H7 (cell line): ENCODE measurements at places on chromosomes 13 and 19. TPM values are rescaled to one million over a fixed set of nuclear protein-coding genes. Genes with fewer than 3 reads are reported as not detected.

The PGLYRP1 gene
- total RNA-seq = not detected in 2 replicates

The PLEKHA4 gene
- total RNA-seq = 20.6 and 25.6 TPM in 2 replicates

The PODNL1 gene
- 0.07 and 0.10 TPM in 2 replicates for total RNA-seq

The KLK1 gene
- not detected in 2 replicates for total RNA-seq

The UBE2L5 gene
- total RNA-seq = not detected in 2 replicates

The PEAK3 gene
- not detected in 2 replicates for total RNA-seq

The ZNF135 gene
- 0.07 TPM in 1 of 2 replicates, not detected in the other for total RNA-seq

The SKA3 gene
- 30.5 and 31.8 TPM in 2 replicates for total RNA-seq

The CEACAM7 gene
- not detected in 2 replicates for total RNA-seq

The UNC13A gene
- 6.6 and 8.8 TPM in 2 replicates for total RNA-seq

The IGSF23 gene
- not detected in 2 replicates for total RNA-seq

The URAD gene
- not detected in 2 replicates for total RNA-seq

The PSG11 gene
- total RNA-seq = not detected in 2 replicates

The TSHZ3 gene
- total RNA-seq = 2.0 and 2.7 TPM in 2 replicates

The NCAN gene
- 0.81 and 1.7 TPM in 2 replicates for total RNA-seq

The SSC5D gene
- total RNA-seq = 0.48 and 0.87 TPM in 2 replicates

The METTL21C gene
- total RNA-seq = not detected in 2 replicates

The PLEKHF1 gene
- total RNA-seq = 12.9 and 19.4 TPM in 2 replicates

The DAPK3 gene
- total RNA-seq = 124 and 131 TPM in 2 replicates

The SIGLEC12 gene
- total RNA-seq = not detected in 2 replicates

The FUT3 gene
- not detected in 2 replicates for total RNA-seq
